Mucosa of descending colon (tissue), 3 donors: ENCODE measurements at places on chromosomes 1 and 21. TPM values are rescaled to one million over a fixed set of nuclear protein-coding genes. Genes with fewer than 3 reads are reported as not detected.

DNA sequence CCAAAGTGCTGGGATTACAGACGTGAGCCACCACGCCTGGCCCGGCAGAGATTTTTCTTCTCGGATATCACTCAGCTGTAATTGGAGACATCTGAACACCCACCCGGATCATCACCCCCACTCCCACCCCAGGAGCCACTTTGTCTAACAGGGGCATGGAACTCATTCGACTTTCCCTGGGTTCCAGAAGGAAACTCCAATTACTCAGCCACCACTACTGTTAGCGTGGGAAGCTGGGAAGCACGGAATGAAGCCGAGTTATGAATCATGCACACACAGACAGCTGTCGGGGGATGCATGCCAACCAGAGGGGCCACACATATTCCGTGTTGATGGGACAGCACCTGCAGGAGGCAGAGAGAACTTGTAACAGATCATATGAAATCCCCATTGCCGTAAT lies 85.2 kb downstream of the HLCS start:
- DNase-seq = no peak

Gene GPR3
- total RNA-seq = not detected

GRCh38 chr1:232327899-232328298 lies 302.0 kb downstream of the SIPA1L2 start:
- DNase-seq = no peak

Gene TFF3
- 2,419 TPM for total RNA-seq

Gene OR2G6
- not detected for total RNA-seq

DNA sequence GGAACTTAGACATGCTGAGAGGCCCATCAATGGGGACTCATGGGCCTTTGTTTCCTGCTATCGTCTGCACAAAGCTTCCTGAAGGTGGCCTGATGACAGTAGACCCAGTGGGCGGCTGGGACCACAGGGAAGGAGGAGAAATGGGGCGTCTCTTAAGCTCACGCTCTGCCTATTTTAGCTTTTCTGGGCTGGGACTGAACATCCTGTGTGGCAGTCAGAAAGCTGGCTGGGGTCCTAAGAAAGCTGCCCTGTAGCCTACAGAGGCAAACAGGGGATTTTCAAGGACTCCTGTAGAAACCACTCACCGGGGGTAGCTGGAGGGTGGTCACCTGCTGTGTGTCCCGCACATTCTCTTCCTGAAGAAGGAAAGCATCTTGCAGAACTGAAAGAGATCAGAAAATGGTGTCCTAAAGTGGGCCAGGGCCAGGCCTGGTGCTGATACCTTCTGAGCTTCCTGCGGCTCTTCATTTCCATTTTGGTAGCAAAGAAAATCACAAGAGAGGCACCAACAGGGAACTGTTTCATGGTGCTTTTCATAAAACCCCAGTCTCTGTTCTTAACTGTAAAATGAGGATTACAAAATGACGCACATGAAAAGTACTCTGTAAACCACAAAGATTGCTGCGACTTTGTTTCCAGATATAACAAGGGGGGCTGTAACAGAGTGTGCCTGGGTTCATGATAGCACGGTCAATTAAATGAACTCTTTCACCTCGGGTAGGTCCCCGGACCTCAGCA lies 8.6 kb downstream of the ZNF496 start:
- DNase-seq = no peak

DNA sequence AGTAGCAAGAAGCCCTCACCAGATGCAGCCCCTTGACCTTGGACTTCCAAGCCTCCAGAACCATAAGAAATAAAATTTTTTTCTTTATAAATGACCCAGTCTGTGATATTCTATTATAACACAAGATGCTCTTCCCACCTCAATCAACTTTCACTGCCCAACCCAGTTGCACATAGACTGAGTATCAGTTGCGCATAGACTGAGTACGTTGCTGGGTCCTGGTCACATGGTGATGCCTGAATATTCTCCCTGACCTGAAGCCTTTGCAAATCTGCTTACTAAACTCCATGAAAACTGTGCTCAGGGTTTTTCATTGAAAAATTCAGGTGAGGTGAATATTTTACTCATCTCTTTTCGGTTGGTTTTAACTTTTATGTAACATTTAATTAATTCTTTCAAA lies 59.2 kb downstream of the ETS2 start:
- DNase-seq = no peak

Gene GBP6
- not detected for total RNA-seq

DNA sequence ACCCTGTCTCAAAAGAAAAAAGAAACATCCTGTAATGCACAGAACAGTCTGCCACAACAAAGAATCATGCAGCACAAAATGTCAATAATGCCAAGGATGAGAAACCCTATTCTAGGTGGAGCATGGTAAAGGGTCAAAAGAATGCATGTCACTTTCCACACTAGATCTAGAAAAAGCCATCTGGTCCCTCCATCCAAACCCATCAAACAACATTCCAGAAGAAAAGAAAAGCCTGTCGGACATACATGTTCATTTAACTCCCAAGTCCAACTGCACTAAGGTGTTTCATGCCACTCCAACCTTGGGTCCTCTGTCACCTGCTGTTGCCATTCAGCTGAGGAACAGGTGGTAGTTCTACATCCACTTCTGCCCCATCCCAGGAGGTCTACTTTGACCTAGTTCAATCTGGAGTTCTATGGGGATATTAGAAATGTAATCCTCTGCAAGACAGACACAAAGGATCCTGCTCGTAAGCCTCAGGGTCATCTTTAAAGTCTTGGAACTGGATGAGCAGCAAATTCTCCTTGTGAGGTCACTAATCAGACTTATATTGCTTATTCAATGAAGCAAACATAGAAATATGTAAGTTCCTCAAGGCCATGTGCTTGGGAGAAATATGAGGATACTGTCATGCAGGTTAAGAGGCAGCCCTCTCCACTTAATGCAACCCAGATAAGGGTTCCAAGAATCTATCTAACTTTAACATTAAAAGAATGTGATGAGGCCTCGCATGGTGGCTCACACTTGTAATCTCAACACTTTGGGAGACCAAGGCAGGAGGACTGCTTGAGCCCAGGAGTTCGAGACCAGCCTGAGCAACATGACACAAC lies 3.7 kb downstream of the DEDD start:
- DNase-seq = no peak

DNA sequence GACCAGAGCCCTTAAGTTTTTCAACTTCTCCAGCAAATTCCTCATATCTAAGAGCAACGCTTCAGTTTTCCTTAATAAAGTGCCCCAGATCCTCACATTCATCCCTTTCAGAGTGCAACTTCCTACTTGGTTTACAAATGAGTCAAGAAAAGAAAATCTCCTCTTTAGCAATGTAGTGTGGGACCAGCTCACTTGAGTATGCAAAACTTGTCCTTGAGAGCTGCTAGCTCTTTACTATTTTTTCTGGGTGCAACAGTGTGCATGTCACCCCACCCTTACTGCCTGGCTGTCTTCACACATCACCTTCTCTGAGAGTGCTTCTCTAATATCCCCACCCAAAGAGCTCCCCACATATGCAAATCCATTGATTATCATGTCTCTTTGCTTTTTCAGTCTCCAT lies 203.1 kb upstream of the CAMK1G start:
- DNase-seq = no peak

GRCh38 chr1:227725046-227725445 lies 10.1 kb downstream of the JMJD4 start:
- DNase-seq = no peak

DNA sequence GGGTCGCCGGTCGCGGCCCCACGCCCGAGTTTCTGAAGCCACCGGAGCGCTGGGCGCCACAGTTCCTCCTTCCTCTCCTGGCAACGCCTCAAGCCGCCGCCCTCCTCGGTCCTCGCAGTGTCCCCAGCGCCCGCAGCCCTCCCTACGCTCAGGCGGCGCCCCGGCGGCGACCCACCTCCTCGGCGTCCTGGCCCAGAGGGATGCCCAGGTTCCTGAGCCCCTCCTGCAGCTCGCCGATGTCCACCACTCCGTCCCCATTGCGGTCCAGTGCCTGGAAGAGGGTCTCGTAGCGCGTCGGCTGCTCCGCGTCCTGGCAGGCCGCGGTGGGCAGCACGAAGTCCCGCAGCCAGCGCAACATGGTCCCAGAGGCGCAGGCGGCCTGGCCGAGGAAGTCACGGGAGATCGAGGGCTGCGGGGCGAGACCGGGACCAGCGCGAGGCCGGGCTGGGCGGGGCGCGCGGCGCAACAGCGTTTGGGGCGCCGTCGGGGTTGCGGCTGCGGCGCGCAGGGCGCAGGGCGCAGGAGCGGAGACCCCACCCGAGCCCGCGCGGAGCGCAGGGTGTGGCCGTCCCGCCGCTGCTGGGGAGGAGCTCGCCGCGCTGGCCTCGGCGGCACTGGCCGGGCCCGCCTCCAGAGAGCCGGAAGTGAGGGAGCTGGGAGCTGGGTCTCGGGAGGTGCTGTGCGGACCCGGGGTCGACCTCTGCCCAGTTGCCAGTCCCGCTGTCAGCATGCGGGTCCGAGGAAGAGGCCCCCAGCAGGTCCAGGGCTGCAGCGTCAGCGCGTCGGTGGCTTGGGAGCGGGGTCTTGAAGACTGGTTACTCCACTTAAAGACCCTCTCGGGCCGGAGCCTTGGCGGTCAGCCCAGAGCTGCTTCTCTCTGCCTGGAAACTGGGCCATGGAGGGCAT lies at the start of gene SLC25A24:
Gene SLC25A24, minus strand, starts transcription at position 563 of the 906 bp plus-strand sequence. Its CDS starts 205 bp downstream, at position 358.
- peak; percentile 84 for DNase-seq

Gene CD101
- total RNA-seq = 4.6 TPM

DNA sequence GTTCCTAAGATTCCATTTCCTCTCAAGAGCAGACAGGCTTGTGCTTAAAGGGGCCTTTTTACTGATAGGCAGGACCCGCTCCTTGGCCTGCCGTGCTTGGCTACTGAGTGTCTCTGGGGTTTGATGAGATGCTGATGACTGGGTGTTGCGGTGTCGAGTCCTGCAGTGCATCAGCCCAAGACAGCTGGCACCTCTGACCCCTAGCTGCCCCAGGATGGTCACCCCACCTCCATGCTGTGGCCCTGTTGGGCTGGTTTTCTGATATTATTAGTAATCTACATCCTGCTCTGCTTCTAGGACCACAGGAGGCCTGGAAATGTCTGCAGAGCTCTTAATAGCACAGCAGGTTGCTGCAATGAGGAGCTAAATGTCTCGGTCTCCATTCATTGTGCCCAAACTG lies 28.7 kb downstream of the LRRC71 start:
- no peak for DNase-seq

Gene C1orf115
- 53.2 TPM for total RNA-seq

Gene HCN3
- total RNA-seq = 10.8 TPM

DNA sequence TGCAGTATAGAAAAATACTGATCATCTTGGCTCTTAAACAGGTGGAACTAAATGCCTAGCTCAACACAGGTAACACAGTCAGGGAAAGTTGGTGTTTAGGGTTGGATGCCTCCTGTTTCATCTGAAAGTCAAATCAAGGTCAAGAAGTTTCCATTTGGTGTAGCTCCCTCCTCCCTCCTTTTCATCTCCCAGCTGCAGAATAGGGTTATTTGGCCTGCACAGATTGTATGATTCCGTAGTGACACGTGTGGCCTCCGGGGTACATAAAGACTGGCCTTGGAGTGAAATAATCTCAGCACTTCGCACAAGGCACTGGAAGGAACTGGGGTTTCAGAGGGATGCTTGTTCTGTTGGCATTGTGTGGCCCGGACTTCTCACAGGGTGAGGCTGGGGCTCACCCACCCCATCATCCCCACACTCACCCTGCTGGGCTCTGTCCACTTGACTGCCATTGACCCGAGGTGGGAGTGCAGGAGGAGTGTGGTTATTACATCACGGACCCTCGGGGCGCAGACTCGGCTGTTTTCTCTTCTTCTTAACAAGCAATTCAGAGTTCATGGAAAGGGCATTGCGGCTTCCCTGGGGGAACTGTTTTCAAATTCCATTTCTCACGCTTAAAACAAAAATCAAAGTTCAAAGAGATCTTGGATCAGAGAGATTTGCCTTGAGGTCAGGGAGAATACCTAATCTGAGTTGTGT lies 18.4 kb downstream of the IGSF5 start:
- no peak for DNase-seq

- peak; percentile 80 for DNase-seq
Measured at GRCh38 chr1:155091071-155092051, 12.7 kb downstream of the EFNA3 start.
